ENCODE measurements at places on chromosomes 2 and 18.

DNA sequence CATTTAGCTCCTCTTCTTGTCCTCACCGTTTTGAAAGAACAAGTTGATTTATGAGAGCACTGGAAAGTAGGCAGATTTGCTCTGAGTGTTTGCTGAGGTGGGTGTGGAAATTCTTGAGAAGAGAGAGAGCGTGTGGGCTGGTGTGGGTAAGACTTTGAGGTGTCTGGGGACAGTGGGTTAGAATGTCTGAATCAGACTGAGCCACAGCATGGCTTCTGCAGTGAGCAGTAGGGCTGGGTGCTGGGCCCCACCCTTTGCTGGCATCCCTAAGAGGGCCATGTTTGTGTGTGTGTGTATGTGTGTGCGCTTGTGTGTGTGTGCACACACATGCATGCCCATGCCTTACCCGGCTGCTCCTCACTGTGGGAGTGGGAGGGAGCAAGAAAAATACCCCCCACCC is 63.7 kb downstream of the COPS8 start:
- DNase-seq, result peak; percentile 26

GRCh38 chr18:24704946-24705630 is 244.7 kb downstream of the HRH4 start:
- no peak for DNase-seq

- DNase-seq, result no peak
Observed at GRCh38 chr2:207512356-207512755, 17.4 kb upstream of the CREB1 start.

DNA sequence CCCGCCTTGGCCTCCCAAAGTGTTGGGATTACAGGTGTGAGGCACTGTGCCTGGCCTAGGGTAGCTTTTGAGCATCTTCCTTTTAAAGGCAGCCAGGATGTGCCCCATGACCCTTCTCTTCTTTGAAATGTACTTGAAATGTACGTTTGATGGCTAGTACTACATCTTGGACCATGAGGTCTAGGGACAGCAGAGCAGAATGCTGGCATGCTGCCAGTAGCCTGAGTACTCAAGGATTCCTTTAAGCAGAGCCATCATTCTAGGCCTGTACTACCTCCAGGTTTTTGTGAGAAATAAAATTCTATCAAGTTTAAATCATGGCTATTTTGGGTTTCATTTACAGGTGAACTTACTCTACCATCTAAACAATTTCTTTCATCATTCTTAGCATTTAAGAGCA is 2.9 kb upstream of the EML6 start:
- no peak for DNase-seq

- DNase-seq, result no peak
Observed at GRCh38 chr2:31192851-31193392, 24.4 kb downstream of the CAPN14 start.

DNA sequence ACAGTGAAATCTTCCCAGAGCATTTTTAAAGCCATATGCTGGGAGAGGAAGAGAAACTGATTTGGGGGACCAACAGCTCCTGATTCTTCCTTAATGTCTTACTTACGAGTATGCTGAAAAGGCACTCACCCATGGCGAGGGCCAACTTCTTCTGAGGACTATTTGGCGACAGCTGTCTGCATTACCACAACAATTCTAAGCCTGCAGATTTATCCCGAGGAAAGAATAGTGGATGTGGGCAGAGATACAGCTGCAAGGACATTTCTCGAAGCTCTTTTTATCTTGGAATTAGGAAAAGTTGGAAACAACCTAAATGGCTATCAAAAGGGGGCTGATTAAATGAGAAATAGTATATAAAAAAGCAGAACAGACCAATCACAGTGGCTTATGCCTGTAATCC is 40.3 kb upstream of the FHL2 start:
- DNase-seq, result no peak

DNA sequence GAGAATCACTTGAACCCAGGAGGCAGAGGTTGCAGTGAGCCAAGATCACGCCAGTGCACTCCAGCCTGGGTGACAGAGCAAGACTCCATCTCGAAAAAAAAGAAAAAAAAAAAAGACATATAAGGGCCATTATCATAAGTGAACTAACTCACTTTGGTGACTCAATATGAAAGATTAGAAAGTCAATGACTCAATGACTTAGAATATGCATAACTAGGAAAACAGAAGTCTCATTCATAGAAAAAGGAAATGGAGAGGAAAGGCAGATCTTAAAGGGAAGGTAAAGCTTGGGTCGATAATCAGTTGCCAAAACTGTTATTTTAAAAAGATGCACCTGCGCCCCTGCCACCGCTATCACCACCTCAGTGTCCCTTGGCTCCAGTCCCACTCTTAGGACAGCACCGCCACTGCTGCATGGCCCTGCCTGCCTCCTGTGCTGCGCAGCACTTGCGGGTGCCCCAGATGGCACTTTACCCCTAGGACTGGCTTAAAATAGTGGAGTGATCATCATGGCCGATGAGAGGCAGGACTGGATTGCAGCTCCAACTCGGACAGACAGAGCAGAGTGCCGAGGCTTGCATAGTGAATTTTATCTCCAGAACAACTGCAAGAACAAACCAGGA is 54.7 kb downstream of the INO80D start:
- no peak for DNase-seq

DNA sequence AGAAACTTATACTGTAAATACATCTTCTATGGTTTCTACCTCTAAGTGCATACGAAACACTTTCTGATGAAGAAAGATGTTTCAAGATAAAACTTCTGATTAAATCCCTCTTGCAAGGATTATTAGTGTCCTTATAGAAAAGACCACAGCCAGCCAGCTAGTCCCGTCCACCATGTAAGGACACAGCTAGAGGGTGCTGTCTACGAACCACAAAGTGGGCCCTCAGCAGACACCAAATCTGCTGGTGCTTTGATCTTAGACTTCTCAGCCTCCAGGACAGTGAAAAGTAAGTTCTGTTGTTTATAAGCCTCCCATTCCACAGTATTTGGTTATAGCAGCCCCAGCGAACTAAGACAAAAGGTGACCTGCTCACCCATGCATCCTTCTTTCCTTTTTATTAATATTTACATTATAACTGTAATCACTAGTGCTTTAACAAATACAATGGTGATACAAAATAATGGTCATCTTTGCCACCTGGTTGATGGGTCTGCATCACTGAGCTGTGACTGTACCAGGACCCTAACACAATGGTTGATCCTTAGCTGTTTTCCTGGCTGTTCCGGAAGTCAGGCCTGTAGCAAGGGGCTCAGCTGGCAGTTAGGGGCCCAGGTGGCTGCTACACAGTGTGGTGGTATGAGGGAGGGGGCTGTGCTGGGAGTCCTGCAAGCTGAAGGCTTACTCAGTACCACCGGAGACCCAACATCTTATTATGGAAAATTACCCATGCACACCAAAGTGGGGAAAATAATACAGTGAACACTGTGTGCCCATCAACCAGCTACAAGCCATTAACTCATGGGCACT is 108.5 kb upstream of the SMAD7 start:
- DNase-seq, result no peak

- DNase-seq, result no peak
Observed at GRCh38 chr2:212073360-212073759, 465.2 kb downstream of the ERBB4 start.

- peak; percentile 18 for DNase-seq
Observed at GRCh38 chr2:88669482-88670214, 21.8 kb upstream of the RPIA start.

GRCh38 chr18:69557282-69557681 is 156.6 kb downstream of the DOK6 start:
- DNase-seq, result no peak

DNA sequence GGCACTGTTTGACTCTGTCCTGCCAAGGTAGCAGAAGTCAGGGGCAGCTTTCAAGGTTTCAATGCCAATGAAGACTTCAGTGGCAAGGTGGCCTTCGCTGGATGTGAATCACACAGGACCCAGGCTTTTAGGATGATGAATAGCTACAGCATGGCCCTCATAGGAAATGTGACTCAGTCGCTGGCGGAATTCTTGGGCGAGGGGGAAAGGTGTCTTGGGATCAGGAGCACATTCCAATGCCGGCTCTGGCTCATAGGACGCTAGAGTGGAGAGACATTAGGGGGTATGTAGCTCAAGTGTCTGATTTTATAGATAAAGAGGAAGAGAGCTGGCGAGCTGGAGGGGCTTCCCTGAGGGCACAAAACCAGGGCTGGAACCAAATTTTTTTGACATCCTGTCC is 68.6 kb downstream of the SMIM21 start:
- no peak for DNase-seq

- DNase-seq, result no peak
Observed at GRCh38 chr18:36485772-36486171, 188.3 kb downstream of the FHOD3 start.

DNA sequence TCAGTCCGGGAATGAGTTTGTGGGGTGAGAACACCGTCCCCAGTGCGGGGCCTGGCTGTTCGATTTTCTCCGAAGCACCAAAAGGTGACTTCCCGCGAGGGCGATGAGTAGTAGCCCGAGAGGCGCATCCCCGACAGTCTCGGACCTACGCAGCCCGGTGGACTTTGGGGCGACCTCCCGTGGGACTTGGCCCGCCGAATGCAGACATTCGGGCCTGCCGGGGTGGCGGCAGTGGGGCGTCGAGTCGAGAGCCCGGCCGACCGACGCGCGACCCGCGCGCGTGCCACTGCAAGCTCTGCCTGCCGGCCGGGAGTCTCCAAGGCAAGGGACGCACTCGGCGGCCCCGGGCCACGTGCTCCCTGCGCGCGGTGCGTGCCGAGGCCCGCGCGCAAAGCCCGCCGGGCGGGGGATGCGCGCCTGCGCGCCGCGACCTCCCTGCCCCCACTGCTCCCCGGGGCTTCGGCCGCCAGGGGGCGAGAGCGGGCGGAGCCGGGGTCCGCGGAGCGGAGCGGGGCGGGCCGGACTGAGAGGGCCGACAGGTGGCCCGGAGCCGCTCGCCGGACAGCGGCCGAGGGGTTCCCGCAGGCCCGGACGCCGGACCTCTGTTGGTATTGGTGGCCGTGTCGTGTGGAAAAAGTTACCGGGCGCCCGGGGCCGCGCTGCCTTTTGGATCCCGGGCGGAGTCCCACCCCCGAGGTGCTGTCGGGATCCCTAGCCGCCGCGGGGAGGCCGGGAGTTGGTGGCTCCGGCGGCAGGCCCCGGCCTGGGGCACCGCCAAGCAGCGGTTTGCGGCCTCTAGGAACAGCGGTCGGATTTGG is 1.9 kb downstream of the PTMA start:
- DNase-seq, result peak; percentile 89

- no peak for DNase-seq
Observed at GRCh38 chr2:236743039-236743920, 173.7 kb downstream of the ACKR3 start.

- DNase-seq, result no peak
Observed at GRCh38 chr2:176388861-176389260, 119.6 kb downstream of the MTX2 start.

- DNase-seq, result no peak
Observed at GRCh38 chr18:23812546-23813440, 123.5 kb downstream of the LAMA3 start.

GRCh38 chr2:110834134-110834827 is 101.9 kb downstream of the ACOXL start:
- DNase-seq, result no peak

DNA sequence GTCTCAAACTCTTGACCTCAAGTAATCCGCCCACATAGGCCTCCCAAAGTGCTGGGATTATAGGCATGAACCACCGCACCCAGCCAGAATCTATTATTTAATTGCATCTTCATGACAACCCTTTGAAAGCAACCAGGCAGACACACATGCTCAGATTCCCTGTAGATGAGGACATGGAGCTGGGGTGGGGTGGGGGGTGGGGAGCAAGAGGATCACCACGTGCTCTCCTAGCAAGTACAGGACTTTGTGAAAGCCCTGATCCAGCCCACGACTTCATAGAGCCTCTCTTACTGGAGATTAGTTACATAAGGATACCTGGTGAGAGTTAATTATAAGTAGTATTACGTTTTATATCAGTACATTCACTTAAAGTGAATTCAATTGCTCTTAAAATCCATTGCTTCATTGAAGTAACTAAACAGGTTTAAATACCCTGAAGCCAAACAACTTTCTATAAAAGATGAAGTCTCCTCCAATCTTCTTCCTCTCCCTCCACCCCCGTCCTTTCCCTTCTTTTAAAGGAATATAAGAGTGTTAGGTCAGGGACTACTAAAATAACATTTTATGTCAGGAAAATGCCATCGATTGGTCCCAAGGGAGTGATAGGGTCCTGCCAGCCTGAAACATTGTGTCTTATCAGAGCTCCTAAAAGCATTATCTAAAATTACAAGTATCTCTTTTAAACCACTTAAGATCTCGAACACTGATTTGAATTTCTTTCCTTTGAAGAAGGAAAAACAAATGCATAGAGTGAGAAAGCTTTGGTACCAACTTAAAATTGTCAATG is 123.9 kb downstream of the EPHA4 start:
- DNase-seq, result no peak

- DNase-seq, result no peak
Observed at GRCh38 chr2:238019962-238020361, 40.8 kb upstream of the SCLY start.

GRCh38 chr2:130377491-130377890 is 21.6 kb downstream of the PTPN18 start:
- DNase-seq, result no peak

- DNase-seq, result no peak
Observed at GRCh38 chr2:241451840-241452506, 56.4 kb downstream of the STK25 start.

- no peak for DNase-seq
Observed at GRCh38 chr2:105757433-105757832, 12.7 kb downstream of the NCK2 start.

DNA sequence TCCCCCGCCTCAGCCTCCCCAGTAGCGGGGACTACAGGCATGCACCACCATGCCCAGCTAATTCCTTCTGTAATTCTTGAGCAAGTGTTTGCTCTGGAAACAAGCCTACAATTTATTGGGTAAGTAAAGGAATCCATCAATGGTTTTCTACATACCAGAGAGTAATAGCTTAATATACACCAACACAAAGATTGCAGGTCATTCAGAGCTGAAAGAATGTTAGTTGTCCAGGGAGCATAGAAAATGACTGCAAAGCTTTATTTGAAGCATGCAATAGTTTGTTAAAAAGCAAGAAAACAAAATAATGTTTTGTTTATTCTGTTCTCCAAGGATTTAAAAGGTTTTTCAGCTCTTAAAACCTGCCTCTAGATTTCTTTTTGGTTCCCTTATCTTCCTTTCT is 5.6 kb downstream of the IDH1 start:
- DNase-seq, result no peak

DNA sequence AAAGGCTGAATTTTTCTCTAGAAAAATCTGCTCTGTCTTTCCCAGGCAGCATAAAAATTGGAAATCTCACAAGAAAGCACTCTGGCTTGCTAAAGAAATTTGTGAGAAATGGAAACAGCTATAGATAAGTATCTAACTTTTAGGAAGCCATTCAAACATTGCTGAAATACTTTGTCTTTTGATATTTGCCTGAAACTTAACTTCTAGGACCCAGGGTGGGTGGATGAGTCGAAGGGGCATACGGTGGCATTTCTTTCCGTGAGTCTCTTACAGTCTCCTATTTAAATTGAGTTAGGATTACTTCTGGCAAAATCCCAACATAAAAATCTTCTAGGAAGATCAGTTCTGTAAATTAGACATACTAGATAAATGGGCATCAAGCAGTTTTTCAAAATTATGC is 532 bp upstream of the COL3A1 start:
- DNase-seq, result no peak

DNA sequence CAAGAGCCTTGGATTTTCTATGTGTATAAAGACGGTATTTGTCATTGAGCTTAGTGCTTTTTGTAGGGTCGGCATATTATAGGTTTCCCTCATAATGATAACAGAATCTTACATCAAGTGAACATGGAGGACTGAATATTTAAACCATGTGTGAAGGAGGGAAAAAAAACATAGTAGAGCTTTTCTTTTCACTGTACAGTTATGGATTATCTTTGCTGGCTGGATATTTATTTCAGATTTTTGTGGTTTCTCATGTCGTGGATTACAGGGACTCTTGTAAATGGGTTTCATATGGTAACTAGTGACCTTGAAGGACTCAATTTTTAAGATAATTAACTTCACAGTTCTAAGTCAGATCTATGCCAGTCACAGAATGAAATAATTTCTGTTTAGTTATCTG is 330.2 kb upstream of the NRP2 start:
- no peak for DNase-seq
